Stimulated activated CD8-positive, alpha-beta memory T cell treated with anti-CD3 and anti-CD28 coated beads, Interleukin-4, amount 100 ng/mL, for 48 hours (primary cell): ENCODE measurements at places on chromosomes 1 and 21.

DNA sequence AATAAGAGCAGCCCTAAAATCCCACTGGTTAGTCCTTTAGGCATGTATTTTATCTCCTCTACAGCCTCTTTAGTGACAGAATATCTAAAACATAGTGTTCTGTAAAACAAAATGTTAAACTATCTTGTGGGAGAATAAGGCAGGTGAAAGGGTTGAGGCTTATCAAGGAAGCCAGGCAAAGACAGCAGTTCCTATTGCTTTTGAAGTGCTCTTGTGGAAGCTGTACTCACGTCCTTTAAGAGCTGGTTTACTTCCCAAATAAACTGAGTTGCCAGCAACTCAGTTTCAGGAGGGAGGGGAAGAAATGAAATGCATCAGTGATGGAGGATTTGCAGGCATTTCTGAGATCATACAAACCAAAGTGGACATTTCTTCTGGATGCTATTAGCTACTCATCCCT, 529.6 kb upstream of the ZRANB2 start:
- DNase-seq, result no peak

DNA sequence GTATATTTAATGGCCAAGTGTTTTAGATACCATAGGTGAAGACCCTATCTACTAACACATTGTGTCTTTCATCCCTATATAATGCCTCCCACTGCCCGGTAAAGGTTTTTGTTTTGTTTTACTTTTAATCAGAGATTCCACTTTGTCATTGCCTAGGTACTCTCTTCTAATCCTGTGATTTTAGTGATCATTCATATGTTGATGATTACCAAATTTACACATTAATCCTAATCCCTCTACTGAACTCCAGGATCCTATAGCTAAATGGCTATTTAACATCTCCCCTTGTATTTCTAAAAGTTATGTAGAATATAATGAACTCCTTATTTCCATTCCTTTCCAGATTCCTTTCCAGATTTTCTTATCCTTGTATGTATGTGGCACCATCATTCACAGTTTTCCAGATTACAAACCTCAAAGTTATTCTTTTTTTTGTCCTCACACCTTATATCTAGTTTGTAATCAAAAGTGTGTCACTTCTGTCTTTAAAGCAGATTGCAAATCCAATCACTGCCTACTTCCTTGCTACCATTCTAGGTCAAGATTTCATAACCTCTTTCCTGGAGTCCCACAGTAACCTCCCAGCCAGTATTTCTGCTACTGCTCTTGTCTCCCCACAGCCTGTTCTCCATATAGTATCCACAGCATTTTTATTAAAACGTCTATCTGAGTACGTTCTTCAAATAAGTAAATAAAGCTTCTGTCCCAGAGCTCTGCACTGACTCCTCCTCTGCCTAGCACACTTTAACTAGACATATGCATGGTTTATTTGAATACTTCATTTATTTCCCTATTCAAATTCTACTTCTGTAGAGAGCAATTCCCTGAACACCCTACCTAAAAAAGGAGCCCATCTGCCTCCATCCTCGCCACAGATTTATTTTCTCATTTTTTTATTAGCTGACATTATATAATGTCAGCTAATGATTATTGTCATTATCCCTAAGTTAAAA, 157.8 kb downstream of the KCNT2 start:
- DNase-seq, result no peak

- no peak for DNase-seq
These were observed 39.3 kb upstream of the LRRC7 start for GRCh38 chr1:69528376-69528775.

DNA sequence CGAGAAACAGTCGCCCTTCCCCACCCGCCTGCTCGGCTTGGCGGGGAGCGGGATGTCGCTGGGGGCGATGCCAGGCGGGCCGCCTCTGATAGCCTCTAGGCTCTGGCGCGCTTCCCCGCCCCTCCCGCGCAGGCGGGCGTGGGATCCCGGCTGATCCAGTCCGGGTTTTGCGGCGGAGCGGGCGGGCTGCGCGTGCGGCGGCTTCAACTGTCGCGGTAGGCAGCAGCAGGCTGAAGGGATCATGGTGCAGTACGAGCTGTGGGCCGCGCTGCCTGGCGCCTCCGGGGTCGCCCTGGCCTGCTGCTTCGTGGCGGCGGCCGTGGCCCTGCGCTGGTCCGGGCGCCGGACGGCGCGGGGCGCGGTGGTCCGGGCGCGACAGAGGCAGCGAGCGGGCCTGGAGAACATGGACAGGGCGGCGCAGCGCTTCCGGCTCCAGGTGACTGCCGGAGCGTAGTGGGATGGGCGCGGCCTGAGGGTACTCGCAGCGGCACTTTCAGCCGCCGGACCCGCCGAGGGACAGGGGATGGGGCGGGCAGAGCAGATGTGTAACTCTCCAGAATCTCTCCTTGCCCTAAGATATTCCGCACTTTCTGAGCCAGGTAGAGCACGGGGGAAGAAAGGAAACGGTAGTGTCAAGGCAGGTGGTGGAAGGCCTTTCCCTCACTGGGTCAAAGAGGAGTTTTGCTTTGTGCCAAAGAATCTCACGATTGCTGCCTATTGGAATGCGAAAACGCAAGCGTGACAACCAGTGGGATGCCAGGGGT, at the start of gene FAAH:
Gene FAAH, plus strand, starts transcription at position 210 of the 764 bp plus-strand sequence. Its CDS starts 32 bp downstream, at position 242.
- DNase-seq, result peak; percentile 58

GRCh38 chr1:213444224-213444623, 393.2 kb downstream of the RPS6KC1 start:
- DNase-seq, result no peak

DNA sequence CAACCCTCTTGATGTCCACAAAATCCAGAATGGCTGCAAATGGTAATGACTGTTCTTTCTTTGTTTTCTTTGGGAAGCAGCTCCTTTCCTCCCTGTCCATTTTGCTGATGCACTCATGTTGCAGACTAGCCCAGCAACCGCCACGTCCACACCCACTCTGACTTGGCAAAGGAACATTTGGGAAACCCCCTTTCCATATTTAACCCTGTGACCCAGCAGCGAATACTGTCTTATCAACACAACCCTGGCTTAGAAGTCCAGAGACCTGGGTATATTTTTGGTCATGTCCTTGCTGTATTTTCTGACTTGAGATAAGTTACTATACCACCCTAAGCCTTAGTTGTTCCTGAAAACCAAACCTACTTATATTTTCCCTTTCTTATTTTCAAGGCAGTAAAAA, 18.1 kb upstream of the SHE start:
- DNase-seq, result no peak

GRCh38 chr1:38267037-38268036, 220.7 kb upstream of the POU3F1 start:
- DNase-seq, result no peak

GRCh38 chr21:45998276-45998701, 16.7 kb downstream of the COL6A1 start:
- no peak for DNase-seq

- peak; percentile 61 for DNase-seq
These were observed 16.4 kb downstream of the INPP5B start for GRCh38 chr1:37930246-37931101.

DNA sequence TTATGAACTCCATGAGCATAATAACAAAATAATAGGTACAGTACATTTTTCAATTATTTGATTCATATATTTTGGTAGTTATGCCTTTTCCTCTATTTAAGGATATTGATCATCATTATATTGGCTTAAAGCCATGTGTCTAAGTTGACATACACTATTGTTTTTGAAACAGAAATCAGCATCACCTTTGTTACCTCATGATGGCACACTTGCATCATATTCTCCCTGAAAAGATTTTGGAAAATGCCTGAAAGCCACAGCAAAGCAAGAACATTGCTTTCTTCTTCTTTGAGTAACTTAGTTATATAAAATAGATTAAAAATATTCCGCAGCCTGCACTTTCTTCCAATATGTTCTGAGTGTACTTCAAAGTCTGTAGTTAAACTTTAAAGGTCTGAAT, 33.3 kb downstream of the TMPRSS15 start:
- no peak for DNase-seq

- no peak for DNase-seq
These were observed 207.0 kb downstream of the TNR start for GRCh38 chr1:175536369-175536768.

GRCh38 chr1:204331275-204331674, 28.5 kb downstream of the PLEKHA6 start:
- DNase-seq, result no peak

GRCh38 chr1:209751627-209752231, 4.1 kb upstream of the TRAF3IP3 start:
- peak; percentile 57 for DNase-seq

- no peak for DNase-seq
These were observed 19.5 kb downstream of the SFPQ start for GRCh38 chr1:35173491-35173890.

DNA sequence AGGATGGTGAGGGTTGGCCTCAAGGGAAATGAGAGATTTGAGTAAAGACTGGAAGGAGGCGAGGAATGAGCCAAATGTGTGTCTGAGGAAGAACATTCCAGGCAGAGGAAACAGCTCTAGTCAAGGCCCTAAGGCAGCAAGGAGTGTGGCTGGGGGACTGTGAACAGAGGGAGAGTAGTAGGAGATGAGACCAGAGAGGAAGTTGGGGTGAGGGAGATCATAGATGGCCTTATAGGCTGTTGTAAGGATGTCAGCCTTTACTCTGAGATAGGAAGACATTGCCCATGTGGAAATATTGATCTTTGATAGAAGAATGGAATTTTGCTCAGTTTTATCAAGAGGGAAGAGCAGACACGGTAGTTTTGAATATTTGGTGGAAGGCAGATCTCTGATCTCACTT, 55.2 kb upstream of the ARTN start:
- DNase-seq, result no peak

- no peak for DNase-seq
These were observed 19.8 kb upstream of the UCK2 start for GRCh38 chr1:165807613-165808012.
